Endothelial cell of umbilical vein (primary cell): ENCODE measurements at places on chromosomes 7 and 10. TPM values are rescaled to one million over a fixed set of nuclear protein-coding genes. Genes with fewer than 3 reads are reported as not detected.

Gene NOS3
- total RNA-seq: 51.4 and 82.8 TPM in 2 replicates

DNA sequence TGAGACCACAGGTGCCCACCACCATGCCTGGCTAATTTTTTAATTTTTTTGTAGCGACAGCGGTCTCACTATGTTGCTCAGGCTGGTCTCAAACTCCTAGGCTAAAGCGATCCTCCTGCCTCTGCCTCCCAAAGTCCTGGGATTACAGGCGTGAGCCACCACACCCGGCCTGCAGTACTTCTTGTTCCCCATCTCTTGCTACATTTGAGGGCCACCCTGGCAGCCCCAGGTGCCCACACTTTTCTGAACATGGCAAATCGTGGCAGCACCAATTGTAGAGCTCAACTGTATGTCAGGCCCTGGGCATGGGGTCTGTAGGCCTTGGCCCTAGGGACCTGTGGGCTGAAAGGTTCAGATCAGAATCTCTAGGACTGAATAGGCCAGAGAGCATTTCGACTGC, 25.1 kb upstream of the LIMK1 start:
- DNase-seq: no peak

- DNase-seq: no peak
Observed at GRCh38 chr7:12287901-12288300, 76.8 kb downstream of the TMEM106B start.

- no peak for DNase-seq
Observed at GRCh38 chr10:6702030-6702429, 122.0 kb upstream of the PRKCQ start.

Gene ZSWIM8
- 111 and 112 TPM in 2 replicates for total RNA-seq

DNA sequence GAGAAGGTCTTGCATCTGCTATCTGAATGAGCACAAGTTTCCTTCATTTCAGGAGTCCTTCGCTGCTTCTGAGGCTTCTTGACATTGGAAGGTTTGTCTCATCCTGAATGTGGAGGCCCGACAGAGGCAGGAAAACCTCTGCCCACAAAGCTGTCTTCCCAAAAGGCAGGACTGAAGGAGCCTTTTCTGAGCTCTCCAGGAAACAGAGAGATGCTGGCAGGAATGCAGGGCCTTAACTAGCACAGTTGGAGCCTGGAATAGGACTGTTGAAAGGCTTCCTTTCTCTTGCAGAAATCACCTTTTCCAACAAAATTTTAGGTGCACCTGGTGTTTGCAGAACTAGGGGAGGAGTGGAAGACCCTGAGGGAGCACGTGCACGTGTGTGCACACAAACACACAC, 637.4 kb upstream of the MKI67 start:
- DNase-seq: no peak

DNA sequence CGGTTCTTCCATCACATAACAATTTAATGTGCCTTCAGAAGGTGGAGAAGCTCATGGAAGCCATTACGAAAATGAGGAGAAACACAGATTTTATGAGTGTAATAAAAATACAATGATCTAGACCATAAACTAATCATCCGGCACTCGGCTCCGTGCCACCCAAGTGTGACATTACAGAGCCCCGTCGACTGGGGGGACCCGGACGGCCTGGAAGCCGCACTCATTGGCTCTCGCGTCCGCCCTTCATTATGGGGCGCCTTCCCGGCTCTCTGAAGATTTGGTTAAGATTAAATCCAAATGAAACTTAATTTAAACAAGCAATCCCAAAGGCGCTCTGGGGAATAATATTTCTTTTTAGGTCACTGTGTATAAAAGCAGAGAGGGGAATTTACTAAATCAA, 242.6 kb downstream of the DNAJB6 start:
- no peak for DNase-seq

DNA sequence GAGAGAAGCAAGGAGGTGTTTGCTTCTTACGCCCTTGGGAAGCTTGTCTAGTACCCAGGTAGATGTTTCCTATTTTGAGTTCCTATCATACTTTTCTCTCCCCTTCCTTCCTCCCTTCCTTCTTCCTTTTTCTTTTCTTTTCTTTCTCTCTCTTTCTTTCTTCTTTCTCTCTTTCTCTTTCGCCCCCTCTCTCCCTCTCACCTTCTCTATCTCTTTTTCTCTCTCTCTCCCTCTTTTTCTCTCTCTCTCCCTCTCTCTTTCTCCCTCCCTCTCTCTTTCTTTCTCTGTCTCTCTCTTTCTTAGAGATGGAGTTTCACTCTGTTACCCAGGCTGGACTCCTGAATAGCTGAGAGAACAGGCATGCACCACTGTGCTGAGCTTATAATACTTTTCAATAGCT, 322.2 kb downstream of the TNS3 start:
- no peak for DNase-seq

Gene CFAP46
- total RNA-seq: 0.75 and 1.1 TPM in 2 replicates

GRCh38 chr10:62587011-62587410, 212.8 kb downstream of the ZNF365 start:
- no peak for DNase-seq

GRCh38 chr10:1358860-1359625, 302.9 kb downstream of the WDR37 start:
- no peak for DNase-seq

- no peak for DNase-seq
Observed at GRCh38 chr10:121211446-121211845, 360.3 kb downstream of the WDR11 start.

DNA sequence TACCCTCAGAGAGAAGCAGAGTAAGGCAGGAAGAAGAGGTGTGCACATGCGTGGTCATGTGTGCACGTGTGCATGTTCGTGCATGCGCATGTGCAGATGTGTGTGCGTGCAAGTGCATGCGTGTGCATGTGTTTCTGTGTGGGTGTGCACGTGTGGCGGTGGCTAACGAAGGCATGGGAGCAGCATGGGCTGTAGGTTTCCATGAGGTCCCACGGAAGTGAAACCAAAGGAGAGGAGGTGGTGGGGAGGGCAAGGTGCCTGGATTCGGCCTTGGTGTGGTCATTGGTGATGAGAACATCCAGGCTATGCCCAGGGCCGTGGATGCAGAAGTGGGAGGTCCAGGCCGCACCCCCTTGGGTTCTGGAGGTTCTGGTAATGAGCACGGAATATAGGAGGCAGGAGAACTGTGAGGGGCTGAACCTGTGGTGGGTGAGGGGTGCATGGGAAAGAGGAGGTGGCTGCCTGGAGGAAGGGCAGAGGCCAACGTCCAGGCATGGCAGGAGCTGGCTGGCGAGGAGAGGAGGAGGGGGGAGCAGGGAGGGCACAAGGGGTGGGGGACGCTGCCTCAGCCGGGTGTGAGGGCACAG, 2.4 kb upstream of the INPP5A start:
- DNase-seq: no peak

Gene PLAC9
- total RNA-seq: 1.7 and 2.1 TPM in 2 replicates

- DNase-seq: no peak
Observed at GRCh38 chr7:37145682-37146081, 303.0 kb downstream of the ELMO1 start.

DNA sequence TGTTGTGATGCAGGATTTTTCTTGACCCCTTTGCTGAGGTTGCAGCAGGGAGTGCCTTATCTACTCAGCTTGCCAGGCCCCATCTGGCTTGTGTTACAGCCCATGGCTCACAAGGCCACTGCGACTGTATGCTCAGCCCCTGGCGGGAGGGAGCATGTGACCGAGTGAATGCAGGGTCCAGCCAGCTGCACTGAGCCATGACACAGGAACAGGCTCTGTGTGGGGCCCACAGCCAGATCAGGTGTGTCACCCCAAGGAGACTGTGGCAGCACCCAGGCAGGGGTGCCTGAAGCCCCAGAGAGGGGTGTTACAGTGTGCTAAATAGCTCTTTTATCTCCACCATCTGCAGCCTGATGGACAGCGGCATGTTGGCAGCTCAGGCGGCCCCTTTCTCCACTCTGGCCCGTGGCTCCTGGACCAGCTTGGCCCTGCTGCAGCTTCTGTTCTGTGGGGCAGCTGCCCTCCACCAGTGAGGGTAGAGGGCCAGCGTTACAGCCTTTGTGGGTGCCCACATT, 2.6 kb upstream of the PCBD1 start:
- DNase-seq: no peak

DNA sequence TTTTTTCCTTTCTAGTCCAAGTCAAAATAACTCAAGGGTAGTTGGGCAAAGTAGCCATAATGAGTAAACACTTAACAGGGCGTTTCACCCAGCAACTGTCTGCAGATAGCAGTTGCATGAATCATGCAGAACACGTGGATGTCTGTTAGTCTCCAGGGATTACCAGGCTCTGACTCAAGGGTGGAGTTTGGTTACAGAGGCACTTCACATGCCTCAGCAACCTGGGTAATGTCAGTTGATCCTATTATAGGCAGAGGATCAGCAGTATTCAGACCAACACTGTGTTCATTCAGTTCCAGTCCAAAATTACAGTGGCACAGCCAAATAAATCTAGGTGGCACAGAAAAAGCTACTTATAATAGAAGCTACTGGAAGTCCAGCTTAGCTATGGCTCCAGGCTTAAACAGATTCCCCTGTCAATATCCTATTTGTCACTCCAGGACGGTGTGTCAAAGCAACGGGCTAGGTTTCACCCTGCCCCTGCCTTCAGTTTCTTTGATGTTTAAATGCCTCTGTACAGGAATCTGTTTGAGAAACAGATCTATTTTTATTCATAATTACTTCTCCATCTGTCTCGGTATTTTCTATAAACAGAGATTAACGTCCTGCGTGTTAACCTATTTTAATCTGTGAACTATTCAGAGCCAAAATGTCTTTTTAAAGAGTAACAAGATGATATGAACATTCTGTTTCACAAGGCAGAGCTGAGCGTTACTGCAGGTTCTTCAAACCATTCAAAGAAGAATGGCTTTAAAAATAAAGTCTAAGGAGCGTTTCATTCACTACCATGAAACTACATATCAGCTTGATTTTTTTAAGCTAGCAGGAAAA, 162.6 kb upstream of the AKR1E2 start:
- DNase-seq: peak; percentile 97

Gene SGMS1
- total RNA-seq: 23.7 and 24.8 TPM in 2 replicates

Gene MKI67
- 101 and 125 TPM in 2 replicates for total RNA-seq

Gene CCL24
- not detected in 2 replicates for total RNA-seq

- no peak for DNase-seq
Observed at GRCh38 chr10:44725404-44725803, 185.7 kb upstream of the TMEM72 start.

GRCh38 chr7:44222776-44223261, 22.0 kb downstream of the YKT6 start:
- no peak for DNase-seq

GRCh38 chr7:17843041-17843440, 97.3 kb downstream of the SNX13 start:
- no peak for DNase-seq

Gene ELN
- 0.18 and 1.7 TPM in 2 replicates for total RNA-seq

DNA sequence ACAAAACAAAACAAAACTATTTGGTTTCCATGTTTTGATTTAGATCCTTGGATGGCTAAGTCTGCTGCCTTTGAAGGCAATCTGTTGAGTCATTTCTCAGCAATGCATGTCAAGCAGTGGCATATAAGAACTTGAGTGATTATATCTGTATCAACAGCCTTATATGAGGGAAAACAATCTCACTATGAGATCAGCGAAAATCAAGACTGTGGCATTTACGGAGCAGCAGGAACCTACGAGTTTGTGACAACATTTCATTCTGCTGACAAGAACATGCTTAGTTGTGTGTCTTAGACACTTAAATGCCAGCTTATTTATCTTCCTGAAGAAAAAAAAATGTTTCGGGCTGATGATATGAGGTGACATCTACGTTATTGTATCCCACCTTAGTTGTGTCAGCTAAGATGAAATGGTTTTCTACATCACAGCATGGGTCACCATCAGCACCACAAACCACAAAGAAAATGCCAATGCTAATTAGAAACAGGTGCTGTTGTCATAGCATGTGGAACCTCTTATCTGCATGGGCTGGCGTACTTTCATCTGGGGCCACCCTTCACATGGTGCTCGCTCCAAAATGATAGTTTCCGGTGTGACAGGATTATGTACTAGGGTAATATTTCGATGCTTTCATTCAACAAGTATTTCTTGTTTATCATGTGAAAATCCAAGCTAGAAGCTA, 1085.5 kb downstream of the SORCS1 start:
- DNase-seq: no peak

- no peak for DNase-seq
Observed at GRCh38 chr7:25294624-25295023, 66.3 kb upstream of the NPVF start.

GRCh38 chr10:1449572-1450205, 287.6 kb downstream of the ADARB2 start:
- DNase-seq: no peak

- DNase-seq: no peak
Observed at GRCh38 chr10:94430701-94431100, 28.4 kb downstream of the TBC1D12 start.

DNA sequence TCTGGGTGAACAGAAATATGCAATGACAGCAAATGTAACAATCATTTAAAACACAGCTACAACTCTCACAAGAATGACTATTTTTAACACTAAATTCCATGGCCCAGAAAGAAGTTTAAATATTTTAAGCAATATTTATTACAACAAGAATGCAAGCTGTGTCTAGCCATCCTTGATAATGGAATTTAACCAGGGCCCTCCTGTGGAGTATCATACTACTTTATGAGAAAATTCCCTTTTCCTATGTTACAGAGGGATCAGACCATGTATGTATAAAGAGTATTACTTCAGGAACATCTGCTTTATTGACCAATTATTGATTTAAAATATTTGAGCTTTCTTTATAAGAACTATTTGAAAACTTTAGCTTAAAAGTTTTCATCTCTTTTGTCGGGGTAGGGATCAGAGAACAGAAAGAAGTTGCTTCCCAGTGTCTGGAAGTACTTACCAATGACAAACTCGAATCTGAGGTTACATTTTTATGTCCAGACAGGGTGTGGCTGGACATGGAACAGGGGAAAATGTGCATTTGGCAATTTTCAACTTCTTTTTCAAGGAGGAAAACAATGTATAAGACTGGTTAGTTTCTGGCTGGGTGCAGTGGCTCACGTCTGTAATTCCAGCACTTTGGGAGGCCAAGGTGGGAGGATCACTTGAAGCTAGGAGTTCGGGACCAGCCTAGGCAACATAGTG, 48.3 kb upstream of the NRBF2 start:
- no peak for DNase-seq

DNA sequence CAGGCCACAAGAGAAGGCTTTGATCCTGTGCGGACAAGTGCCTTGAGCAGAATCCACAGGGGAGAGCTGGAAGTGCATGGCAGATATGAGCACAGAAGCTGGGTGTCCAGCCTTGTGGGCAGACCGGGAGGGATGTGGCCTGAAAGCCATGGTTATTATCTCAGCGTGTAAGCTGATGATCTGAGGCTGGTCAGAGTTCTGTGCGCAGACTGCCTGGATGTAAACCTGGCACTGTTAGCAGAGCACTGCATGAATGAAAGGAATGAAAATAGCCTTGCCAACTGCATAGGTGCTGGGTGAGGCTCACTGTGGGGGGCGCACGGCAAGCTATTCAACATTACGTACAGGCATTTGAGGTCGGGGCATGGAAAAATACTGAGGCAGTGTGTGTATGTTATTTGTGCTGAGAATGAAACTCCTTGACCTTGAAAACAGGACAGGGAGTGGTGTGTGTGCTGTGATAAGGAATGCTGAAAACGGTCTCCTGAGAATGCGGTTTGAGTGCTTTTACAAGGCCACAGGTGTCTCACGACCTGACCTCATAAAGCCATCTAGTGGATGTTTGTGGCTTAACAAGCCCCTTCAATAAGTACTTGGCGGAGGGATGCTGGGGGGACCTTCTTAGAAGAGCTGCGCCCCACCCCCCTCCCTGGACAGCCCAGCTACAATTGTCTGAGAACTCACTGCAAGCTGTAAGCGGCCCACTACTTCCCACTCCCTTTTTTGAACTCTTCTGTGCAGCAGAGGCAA, 18.7 kb downstream of the AKR1C1 start:
- peak; percentile 62 for DNase-seq
